ENCODE measurements at places on chromosomes 1 and 21. TPM values are rescaled to one million over a fixed set of nuclear protein-coding genes. Genes with fewer than 3 reads are reported as not detected.
A peak's percentile ranks its signal among the peaks of the same experiment; 100 is the strongest.

DNA sequence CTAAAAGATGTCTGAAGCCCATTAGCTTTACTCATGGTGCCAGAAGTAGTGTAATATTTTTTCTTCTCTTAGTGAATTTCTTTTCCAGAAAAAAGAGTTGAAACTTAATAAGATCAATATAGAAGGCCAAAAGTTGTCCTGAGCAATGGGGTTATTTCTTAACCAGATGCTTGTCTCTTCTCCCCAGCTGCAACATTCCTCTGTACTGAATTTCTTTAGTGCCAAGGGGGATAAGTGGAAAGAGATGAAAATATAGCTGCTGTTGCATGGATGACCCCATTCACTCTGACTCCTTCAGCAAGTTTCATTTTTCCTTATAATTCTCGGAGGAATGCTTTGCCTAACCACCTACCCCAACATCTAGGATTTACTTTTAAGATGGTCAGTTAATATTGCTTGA lies 675.0 kb downstream of the USP25 start:
- no peaks in the 10 kb centered on the region for H3K27me3 ChIP-seq
- no peak overlapping the region for H3K27ac ChIP-seq
- no peaks in the 10 kb centered on the region for H3K36me3 ChIP-seq
- ATAC-seq, result no peak

GRCh38 chr1:119631433-119632102 lies 16.5 kb downstream of the ZNF697 start:
- no peaks in the 10 kb centered on the region for H3K27me3 ChIP-seq
- peak; percentile 88 for ATAC-seq
- no peaks in the 10 kb centered on the region for H3K36me3 ChIP-seq

RNF186 gene
- not detected for total RNA-seq

GRCh38 chr1:70361727-70362398 lies 7.3 kb upstream of the ANKRD13C start:
- H3K4me1 ChIP-seq, result no peaks in the 10 kb centered on the region
- H3K27me3 ChIP-seq, result no peaks in the 10 kb centered on the region
- no peak for ATAC-seq
- no peak overlapping the region for H3K27ac ChIP-seq
- peaks cover 1% of the 10 kb centered on the region for H3K36me3 ChIP-seq
- no peak overlapping the region for H3K4me3 ChIP-seq

NHLH1 gene
- total RNA-seq, result not detected

DNA sequence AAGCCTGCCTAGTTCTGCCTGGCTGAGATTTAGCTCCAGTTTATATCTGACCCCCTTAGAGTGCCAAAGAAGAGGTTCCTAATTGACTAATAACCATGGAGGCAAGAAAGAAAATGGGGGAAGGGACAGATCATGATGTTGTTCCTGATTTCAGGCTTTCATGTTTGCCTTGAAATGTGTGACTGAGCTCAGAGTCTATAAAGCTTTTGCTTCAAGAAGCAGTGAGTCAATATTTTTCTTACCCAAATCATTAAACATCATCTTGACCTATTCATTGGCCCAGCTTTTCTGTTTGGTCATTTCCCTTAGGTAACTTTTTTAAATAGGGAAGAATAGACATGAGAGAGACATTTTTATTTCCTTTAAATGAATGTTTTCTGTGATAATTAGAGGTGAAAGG lies 55.9 kb downstream of the HHAT start:
- ATAC-seq, result no peak
- no peaks in the 10 kb centered on the region for H3K4me1 ChIP-seq
- no peaks in the 10 kb centered on the region for H3K27me3 ChIP-seq
- no peak overlapping the region for H3K4me3 ChIP-seq

GRCh38 chr1:175597969-175598765 lies 145.2 kb downstream of the TNR start:
- no peaks in the 10 kb centered on the region for H3K4me1 ChIP-seq
- no peak for ATAC-seq
- no peaks in the 10 kb centered on the region for H3K36me3 ChIP-seq
- H3K27me3 ChIP-seq, result peaks cover 30% of the 10 kb centered on the region

ST6GALNAC5 gene
- 3.6 TPM for total RNA-seq

DNA sequence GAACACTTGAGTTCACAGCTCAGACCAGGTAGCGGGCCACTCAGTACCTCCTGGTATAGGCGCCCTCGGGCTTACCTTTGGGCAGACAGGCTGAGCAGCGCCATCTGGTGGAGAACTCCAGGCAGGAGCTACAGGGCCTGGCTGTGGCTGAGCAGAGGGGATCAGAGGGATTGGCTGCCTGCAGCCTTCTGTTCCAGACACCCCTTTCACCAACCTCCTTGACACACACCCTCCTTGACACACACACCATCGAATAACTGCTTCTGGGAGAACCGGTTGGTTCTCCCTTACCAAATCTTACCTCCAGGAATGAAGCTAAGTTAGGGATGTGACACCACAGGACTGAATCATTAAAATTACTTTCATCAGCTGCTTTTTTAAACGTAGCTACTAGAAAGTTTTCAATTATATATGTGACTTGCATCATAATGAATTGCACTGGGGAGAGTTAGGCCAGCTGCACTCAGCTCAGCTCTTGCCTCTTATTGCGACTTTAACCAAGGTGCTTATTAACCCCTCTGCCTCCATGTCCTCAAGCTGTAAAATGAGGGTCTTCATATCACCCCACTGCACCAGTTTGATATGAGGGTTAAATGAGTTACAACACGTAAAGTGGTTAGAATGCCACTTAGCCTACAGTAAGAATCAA lies 6.6 kb downstream of the LIN28A start:
- ATAC-seq, result peak; percentile 28
- H3K27ac ChIP-seq, result no peak overlapping the region
- H3K36me3 ChIP-seq, result no peaks in the 10 kb centered on the region
- H3K27me3 ChIP-seq, result peaks cover 80% of the 10 kb centered on the region
- no peak overlapping the region for H3K4me3 ChIP-seq

DNA sequence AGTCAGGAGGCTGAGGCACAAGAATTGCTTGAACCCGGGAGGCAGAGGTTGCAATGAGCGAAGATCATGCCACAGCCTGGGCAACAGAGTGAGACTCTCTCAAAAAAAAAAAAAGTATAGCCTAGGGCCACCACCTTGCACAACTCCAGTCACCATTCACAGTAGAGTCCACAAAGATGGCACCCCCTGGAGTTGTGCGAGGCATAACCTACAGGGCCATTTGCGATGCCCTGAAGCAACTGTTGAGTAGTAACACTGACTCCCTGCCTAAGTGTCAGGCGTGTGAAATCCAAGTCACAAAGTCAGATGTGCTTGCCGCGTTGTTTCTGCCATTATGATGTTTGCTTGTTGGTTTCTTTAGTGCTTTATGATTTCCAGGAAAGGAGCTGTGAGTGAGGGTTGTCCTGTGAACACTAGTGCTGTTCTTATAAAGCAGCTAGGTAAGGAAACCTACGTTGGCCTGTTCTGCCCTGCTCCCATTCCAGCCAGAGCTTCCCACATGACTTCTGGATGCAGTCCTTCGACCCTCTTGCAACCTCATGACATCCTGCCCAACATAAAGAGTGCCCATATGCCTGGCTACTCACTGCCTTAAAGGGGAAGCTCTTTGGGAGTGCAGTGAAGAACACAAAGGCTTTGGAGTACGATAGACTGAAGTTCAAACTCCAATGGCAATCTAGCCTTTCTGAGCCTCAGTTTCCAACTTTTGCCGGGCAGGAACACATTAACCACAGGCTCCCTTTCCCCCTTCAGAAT lies 29.8 kb downstream of the FHAD1 start:
- no peaks in the 10 kb centered on the region for H3K27me3 ChIP-seq
- H3K36me3 ChIP-seq, result no peaks in the 10 kb centered on the region
- ATAC-seq, result no peak
- no peak overlapping the region for H3K27ac ChIP-seq
- H3K4me3 ChIP-seq, result no peak overlapping the region
- H3K4me1 ChIP-seq, result no peaks in the 10 kb centered on the region

OLFML3 gene
- total RNA-seq, result 64.6 TPM

CLIC6 gene
- total RNA-seq, result 4.6 TPM

- no peak for ATAC-seq
- no peaks in the 10 kb centered on the region for H3K36me3 ChIP-seq
- no peaks in the 10 kb centered on the region for H3K27me3 ChIP-seq
- peaks cover 19% of the 10 kb centered on the region for H3K4me1 ChIP-seq
Measured at GRCh38 chr1:210340841-210341240, 12.1 kb downstream of the HHAT start.

DNA sequence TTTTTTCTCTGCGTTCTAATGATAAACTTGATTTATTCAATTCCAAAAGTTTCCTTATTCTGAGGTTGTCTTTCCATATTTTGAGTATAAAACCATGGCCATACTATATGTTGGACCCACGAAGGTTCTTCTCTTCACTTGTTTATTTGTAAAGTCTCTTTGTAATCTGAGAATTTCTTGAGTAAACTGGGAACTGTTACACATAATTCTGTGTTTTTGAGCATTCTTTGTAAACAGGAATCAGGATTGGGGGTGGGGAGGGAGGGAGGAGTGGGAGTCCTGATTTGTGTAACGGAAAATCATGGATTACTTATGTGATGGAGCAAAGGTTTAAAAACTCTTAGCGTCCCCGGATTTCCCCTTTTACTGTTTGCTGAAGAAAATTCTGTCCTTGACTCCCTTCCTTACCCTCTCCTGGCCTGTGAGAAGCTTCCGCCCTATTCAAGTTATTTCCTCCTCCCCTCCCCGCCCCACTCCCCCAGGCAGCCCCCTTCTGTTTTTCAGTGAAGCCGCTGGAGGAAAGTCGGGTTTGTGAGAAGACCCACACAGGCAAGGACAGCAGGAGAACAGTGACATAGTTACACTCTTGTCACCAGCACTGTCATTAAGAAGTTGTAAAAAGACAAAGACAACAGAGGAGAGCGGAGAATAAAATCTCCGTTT lies 6.4 kb upstream of the NBPF11 start:
- H3K27me3 ChIP-seq, result peaks cover 74% of the 10 kb centered on the region
- no peaks in the 10 kb centered on the region for H3K36me3 ChIP-seq

DNM3 gene
- 3.4 TPM for total RNA-seq

DNA sequence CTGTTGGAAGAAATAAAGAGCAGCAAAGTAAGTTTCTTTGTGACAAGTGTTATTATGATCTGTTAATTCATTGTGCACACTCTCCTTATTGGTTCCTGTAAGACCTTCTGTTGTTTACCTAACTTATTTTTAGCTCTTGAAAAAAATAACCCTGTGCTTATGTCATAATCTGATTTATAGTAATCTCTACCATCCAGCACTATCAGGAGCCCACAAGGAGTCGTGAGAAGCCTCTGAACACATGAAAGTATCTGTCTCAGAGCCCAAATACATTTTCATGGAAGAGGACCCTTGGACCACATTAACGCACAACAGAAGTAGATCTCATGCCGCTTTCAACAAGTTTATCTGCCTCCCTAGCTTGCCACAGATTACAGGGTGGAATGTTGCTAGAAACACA lies 45.8 kb downstream of the CENPF start:
- H3K36me3 ChIP-seq, result no peaks in the 10 kb centered on the region
- no peaks in the 10 kb centered on the region for H3K27me3 ChIP-seq

DNA sequence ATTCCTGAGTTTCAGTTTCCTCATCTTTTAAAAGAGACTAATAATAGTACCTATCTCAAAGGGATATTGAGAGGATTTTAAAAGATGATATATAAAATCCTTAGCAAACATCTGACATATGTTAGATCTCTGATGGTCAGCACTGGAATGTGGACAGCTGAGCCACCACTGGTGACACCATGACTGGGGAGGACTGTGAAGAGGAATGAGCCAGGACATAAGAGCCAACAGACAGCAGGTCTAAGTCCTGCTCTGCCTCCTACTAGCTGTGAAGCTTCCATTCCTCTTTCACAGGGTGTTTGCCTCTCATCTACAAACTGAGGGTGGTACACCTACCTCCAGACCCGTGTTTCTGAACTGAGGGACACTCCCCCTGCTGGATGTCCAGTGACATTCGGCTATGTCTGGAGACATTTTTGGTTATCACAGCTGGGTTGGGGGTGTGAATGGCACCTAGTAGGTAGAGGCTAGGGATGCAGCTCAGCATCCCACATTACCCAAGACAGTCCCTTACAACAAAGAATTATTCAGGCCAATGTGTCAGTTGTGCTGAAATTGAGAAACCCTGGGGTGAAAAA lies 109.1 kb upstream of the OLIG2 start:
- H3K4me3 ChIP-seq, result no peak overlapping the region
- H3K27me3 ChIP-seq, result peaks cover 4% of the 10 kb centered on the region
- no peaks in the 10 kb centered on the region for H3K4me1 ChIP-seq
- no peak overlapping the region for H3K27ac ChIP-seq

DNA sequence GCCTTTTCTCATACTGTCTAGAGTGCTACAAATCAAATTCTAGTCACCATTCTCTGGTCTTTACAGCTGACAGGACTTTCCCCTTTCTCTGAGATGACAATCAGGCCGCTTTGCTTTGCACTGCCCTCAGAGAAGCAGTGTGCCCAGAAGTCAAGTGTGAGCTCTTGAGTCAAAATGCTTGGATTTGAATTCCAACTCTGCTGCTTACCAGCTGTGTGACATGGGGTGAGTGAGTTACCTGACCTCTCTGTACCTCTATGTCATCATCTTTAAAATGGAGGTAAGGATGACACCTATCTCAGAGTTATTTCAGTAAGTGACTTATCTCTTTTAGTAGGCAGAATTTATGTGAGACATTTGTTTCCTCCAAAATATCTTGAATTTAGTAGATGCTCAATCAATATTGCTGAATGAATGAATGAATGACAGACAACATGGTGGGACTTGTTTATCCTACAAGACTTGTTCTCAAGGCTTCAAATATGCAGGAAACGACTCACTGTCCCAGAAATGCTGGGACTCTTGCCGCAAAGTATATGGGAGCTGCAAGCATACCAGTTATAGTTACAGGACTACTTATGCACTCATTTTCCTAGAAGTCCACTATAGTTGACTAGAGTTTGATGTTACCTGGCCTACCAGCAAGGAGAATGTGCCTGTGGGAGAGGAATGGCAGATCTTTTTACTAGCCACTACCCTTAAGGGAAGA lies 38.1 kb upstream of the A3GALT2 start:
- H3K36me3 ChIP-seq, result no peaks in the 10 kb centered on the region
- no peaks in the 10 kb centered on the region for H3K4me1 ChIP-seq
- H3K27ac ChIP-seq, result no peak overlapping the region
- no peak for ATAC-seq
- no peak overlapping the region for H3K4me3 ChIP-seq
- H3K27me3 ChIP-seq, result no peaks in the 10 kb centered on the region

- peak; percentile 45 for ATAC-seq
- no peaks in the 10 kb centered on the region for H3K27me3 ChIP-seq
- H3K27ac ChIP-seq, result peak overlapping the region; percentile 75
Measured at GRCh38 chr21:39003982-39004633, 179.1 kb downstream of the PSMG1 start.

GRCh38 chr1:237235091-237235490 lies 193.1 kb downstream of the RYR2 start:
- no peak overlapping the region for H3K4me3 ChIP-seq
- no peaks in the 10 kb centered on the region for H3K36me3 ChIP-seq
- peaks cover 31% of the 10 kb centered on the region for H3K4me1 ChIP-seq

BEST4 gene
- 0.31 TPM for total RNA-seq

Measured in gastroesophageal sphincter (tissue), 4 donors.